Stimulated activated CD4-positive, alpha-beta T cell treated with anti-CD3 and anti-CD28 coated beads, Interleukin-1b, Interleukin-23, amount 100 ng/mL, for 1 hour (primary cell): ENCODE measurements at places on chromosomes 3 and 15.

DNA sequence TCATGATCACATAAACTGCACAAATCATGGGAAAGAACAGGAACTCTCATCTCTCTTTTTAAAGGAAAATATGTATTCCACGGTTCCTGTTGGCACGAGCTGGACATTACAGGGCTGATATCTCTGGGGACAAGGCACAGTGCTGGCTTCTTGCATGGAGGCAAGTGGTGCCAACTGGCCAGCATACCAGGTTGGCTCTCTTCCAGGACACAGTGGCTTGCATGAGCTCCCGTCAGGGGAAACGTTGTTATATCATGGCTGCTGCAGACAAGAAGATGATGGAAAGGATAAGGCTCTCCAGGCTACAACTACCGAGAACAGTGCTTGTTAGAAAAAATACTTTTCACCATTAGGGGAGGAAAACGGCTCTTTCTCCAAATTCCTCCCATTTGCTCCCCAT is 283.9 kb downstream of the RORA start:
- DNase-seq = no peak

DNA sequence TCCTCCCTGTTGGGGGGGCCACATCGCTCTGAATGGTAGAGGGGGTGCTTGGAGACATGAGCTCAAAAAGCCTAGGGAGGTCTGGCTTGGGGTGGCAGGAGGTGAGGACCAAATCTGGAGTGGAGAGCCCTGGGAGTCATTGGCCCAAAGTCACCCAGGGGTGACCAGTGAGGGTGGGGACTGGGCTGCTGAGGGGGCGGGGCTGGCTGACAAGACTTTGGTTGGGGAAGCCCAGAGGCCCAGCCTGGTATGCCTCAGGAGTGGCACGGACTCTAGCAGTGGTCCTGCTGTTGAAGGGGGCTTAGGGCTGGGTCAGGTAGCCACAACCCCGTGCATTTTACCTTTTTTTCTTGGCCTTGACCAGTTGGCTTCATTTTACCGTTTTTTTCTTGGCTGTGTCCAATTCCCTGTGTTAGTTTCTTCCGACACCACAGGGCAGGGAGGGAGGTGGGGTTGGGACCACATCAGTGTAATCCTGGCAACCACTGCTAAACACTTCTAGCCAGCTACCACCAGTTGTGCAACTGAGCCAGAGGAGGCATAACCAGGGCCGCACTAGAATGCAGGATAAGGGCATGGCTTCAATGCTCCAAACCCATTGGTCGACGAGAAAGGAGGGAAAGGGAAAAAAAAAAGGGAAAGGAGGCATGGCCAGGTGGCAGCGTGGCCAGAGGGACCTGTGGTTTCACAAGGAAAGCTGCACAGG is 105.3 kb upstream of the C2CD4B start:
- DNase-seq = no peak

GRCh38 chr3:169813757-169814517 is 1.2 kb upstream of the LRRC34 start:
- DNase-seq = peak; percentile 44

DNA sequence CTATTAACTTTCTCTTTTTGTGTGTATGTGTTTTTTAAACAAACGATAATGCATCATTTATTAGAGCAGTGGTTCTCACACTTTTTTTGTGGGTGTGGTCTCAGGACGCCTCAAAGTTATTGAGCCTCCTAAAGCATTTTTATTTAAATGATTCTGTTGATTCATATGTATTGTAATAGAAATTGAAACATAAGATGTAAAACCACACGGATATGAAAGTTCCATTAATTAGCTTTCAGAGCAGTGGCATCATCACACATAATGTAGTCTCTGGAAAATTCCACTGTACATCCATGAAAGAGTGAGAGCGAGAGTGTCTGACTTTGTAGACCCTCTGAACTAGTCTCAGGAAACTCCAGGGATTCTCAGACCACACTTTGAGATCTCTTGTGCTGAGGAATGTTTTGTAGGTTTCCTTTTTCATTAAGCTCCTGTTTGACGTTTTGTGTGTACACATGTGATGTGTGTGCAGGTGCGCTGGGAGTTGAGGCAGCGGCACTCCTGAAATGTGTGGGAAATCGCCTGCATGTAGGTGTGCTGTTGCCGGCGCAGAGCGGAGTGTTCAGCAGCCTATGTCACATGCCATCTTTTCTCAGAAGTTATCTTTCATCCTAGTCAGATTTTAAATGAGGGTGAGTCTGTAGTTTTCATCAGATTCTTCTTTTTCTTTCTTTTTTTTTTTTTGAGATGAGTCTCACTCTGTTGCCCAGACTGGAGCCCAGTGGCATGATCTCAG is 5.3 kb upstream of the TRAK1 start:
- no peak for DNase-seq

DNA sequence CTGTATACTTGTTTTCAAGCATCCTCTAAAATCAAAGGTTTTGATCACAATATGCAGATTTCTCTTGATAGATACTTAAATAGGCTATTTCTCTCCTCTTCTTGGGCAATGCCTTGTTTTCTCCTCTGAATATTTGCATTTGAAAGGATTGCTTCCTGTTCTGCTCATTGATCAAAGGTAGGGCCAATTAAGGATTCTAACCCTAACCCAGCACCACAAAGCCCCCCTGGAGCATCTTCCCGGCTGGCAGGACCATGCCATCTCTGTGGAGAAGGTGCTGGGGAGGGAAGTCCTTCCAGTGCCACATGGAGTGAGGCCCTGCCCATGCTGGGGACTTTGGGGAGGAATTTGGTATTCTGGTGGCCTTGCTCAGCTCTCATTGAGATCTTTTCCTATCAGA is 11.3 kb upstream of the NIPA2 start:
- DNase-seq = no peak

- no peak for DNase-seq
These were observed 563.7 kb downstream of the NSUN3 start for GRCh38 chr3:94626573-94626972.

GRCh38 chr3:122714273-122714672 is 33.6 kb downstream of the PARP14 start:
- DNase-seq = no peak

GRCh38 chr15:30992249-30992864 is 929 bp upstream of the MTMR10 start:
- DNase-seq = no peak

DNA sequence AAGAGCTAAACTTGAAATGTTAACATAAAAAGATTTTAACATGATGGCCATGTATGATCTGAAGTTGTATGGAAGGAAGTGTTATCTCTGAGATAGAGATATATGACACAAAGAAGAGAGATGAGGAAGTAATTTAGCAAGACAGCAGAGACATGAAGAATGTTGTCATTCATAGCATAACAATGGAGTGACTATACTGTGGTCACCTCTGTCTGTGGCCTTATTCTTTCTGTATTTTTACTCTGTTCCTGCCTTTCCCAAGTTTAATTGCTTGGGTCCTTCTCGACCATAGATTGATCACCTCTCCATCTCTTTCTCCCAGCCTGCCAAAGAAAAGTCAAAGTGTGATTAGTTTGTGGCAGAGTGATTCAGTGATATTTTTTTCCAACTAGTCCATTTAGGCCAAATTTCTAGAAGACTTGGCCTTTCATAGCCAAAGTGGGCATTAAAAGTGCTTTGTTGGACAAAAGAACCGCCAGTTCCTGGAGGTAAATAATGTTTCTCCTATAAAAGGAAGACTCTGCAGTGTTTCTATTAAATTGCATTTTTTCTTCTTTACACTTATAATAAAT is 711.9 kb downstream of the CADM2 start:
- no peak for DNase-seq

- DNase-seq = no peak
These were observed 123.4 kb downstream of the ATP10A start for GRCh38 chr15:25739687-25740121.

DNA sequence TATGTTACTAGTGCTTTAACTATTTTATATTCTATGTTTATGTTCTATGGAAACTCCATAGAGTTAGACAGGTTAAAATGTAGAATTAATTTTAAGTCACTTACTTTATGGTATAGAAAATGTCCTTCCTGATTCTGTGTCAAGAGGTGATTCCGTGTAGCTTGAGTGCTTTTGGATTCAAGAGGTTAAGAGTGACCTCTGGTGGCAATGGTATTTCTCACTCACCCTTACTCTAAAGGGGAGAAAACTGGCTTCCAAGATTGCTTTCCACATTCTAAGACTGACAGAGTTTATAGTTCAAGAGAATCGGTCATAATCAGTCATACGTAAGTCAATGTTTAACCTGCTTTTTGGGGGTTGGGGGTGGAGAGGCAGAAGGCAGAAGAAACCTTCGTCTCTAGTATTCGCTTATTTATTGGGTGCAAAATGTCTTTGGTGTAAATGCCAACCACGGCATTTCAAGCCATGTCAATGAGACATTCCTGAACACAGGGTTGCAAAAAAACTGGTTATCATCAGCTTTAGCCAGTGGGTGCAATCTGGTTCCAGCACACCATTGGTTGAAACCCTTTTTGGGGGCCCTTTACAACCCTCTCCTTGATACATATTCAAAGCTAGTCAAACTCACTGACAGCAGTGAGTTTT is 92.0 kb upstream of the VGLL3 start:
- DNase-seq = no peak

DNA sequence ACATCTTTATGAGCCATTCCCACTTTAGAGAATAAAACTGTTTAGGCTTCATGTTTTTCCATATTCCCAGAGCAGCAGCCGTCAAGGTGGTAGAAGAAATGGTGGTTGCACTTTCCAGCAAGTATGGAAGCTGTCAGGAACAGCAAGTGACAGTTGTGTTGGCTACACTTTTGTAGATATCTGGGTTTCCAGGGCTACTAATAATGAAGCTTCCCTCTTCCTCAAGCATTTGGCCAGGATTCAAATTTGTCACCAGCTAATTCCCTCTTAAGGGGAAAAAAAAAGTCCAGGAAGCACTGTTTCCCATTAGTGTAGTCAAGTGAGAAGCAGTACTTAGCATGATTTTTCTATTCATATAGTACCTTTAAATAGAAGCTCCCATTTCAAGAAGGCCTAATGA is 252.8 kb downstream of the IGSF11 start:
- DNase-seq = no peak

GRCh38 chr15:43239732-43240491 is 19.1 kb upstream of the EPB42 start:
- DNase-seq = no peak

DNA sequence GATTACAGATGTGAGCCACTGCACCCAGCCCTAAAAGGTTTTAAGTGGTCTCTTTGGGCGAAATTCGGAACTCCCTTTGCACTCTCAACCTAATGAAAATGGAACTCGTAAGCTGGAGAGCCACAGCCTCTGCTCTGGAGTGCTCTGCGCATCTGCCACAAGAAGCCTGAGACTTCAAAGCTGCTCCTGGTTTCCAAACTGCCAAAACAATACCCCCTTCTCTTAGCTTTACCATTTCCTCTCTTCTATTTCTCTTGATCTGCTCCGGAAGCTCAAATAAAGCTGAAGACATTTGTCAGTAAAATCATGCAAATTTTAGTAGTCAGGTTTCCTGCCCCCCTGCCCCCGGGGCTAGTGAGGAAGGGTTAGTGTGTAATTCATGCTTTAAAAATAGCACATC is 312.7 kb downstream of the MFSD1 start:
- no peak for DNase-seq

DNA sequence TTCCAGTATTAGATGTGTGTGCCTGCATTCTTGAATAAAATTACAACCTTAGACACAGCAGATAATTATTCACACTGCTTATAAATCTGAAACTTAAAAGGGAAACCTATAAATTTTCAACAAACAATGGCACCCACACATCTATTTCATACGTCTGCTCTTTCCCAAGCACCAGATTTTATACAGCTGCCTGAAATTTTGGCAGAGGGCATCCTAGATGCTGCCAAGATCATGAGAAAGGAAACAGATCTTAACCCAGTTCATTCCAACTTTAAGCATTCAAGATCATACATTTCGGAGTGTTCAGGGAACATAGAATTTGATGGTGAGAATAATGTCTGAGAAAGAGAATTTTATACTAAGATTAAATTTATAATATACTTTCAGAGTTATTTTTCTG is 53.1 kb downstream of the CLDN1 start:
- no peak for DNase-seq

GRCh38 chr3:137669519-137670060 is 94.5 kb upstream of the SOX14 start:
- no peak for DNase-seq

GRCh38 chr3:46325645-46326300 is 28.1 kb upstream of the CCR2 start:
- no peak for DNase-seq

DNA sequence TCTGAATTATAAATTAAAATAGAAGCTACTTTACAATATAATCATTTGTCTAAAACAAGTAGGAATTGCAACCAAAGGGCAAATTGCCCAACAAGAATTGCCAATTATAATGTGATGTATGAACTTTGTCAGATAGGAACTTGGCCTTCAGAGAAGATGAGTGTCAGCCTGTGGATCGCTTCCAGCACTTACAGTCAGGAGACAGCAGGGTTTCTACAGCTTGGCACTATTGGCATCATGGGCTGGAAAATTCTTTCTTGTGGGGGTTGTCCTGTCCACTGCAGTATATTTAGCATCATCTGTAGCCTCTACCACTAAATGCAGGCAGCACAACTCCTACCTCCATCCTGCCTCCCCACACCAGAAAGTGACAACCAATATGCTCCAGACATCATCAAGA is 48.1 kb upstream of the CRBN start:
- no peak for DNase-seq

- DNase-seq = no peak
These were observed 16.3 kb upstream of the LMCD1 start for GRCh38 chr3:8485141-8485870.

DNA sequence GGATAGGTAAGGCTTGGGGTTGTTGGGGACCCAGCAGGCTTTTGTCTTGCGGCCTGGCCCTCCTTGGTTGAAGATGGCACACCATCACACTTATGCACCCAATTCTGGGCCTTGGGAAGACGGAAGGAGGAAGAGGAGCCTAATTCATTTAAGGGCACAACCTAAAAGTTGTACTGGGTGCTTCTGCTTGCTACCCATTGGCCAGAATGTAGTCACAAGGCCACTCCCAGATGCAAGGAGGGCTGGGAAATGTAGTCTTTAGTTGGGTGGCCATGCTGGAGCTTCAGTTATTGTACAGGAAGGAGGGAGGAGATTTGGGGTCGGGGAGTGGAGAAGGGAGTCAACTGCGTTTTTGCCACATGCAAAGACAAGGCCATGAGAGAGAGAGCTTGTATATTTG is 109.2 kb downstream of the TMEM266 start:
- no peak for DNase-seq

DNA sequence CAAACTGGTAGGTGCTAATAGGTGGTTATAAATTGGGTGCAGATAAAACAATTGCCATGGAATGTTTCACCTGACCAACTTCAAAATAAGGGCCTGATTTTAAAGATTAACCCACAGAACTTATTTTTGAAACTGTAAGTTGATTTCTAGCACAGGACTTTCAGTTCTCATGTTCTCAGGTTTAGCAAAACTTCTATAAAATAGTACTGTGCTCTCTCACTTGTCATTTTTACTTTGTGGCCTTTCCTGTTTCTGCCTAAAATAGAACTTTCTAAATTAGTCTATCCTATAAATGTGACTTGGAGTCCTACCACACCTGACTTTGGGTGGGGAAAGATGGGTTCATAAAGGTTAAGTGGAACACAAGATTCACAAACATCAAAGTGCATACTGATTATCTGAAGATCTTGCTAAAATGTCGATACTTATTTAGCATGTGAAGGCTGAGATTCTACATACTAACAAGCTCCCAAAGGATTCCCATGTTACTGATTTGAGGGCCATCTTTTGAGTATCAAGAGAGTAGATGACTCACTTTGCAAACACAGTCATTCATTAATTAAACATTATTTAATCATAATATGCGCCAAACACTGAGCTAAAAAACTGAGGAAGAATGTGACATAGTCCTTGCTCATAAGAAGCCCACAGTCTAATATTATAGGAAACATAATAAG is 38.6 kb downstream of the BTLA start:
- DNase-seq = no peak
